ENCODE measurements at places on chromosomes 7 and 10.
A peak's percentile ranks its signal among the peaks of the same experiment; 100 is the strongest.

GRCh38 chr10:101609481-101609880 lies 21.4 kb downstream of the DPCD start:
- no peak for DNase-seq

- no peak for DNase-seq
Observed at GRCh38 chr7:29593459-29593858, 29.8 kb downstream of the PRR15 start.

GRCh38 chr10:29791773-29792172 lies 157.0 kb upstream of the SVIL start:
- DNase-seq: no peak

GRCh38 chr10:109889867-109890266 lies 33.4 kb downstream of the XPNPEP1 start:
- no peak for DNase-seq

DNA sequence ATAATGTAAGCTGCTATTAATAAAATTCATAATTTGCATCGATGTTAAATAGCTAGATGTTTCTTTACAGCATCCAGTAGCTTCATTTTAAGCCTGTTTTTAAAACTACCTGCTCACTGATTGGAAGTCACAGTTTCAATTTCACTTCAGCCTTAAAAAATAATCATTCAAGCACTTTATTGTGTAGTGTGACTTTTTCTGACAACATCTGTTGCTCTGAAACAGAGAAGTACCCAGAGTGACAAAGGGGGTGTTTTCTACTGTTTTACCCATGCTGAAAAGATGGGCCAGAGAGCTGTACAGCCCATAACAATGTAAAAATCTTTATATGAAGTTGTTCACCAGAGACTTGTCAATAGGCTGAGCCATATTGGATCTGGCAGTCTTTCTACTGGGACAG lies 437.2 kb downstream of the MDFIC start:
- no peak for DNase-seq

DNA sequence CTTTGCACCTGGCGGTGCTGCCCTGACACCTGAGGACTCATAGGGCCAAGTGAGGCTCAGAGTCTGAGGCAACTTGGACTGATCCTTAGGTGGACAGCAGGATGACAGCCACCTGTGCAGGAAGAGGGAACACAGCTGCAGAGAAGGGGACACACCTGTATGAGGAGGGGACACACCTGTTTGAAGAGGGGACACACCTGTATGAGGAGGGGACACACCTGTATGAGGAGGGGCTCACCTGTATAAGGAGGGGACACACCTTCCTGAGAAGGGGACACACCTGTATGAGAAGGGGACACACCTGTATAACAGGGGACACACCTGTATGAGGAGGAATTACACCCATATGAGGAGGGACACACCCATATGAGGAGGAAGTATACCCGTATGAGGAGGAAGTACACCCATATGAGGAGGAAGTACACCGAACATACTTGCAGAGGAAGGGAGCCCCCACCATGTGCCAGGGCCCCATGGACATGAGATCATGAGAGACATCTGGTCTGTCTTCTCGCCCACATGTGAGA lies 285.9 kb downstream of the ADARB2 start:
- DNase-seq: no peak

DNA sequence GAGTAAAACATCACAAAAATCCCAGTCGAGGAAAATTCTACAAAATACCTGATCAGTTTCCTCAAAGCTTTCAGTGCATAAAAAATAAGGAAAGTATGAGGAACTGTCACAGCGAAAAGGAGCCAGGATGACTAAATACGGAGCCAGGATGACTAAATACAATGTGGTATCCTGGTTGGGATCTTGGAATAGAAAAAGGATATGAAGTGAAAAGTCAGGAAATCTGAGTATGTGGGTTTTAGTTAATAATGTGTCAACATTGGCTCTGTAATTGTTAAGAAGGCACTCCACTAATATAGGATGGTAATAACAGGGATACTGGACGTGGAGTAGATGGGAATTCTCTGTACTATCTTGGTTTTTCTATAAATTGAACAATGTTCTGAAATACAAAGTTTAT lies 175.5 kb downstream of the SUGCT start:
- no peak for DNase-seq

- no peak for DNase-seq
Observed at GRCh38 chr10:112538168-112538567, 91.2 kb downstream of the VTI1A start.

DNA sequence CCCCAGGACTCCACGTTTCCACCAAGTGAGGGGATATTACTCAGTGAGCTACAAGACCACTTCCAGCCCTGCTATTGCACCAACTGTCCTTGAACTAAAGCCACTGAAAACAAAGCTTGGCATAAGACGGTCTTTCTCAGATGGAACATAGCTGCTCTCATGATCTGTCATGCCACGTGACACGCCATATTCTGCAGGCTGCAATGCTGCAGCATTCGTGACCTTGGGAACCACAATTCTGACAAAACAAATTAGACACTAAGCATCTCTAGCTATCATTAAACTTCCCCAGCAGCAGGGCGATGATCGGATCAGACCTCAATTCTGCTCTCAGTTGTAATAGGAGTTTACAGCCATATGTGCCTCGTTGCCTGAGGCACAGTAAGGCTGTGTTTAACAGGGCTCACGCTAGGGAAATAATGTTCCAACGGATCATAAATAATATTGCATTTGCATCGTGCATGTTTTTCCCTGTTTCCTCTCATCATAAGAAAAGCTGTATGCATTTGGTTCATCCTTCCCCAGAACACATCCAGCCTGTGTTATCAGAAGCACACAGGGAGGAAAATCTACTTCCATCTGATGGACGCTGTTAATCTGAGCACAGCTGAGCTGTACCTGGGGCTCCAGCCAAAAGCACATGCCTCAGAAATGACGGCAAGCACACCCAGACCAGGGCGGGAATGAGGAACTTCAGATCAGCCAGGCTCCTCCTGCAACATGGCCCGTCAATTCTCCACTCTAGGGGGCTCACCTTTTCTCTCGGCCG lies 38.6 kb upstream of the CNPY1 start:
- peak; percentile 70 for DNase-seq

- no peak for DNase-seq
Observed at GRCh38 chr7:22885797-22886261, 63.2 kb upstream of the TOMM7 start.

GRCh38 chr7:69510114-69510513 lies 88.2 kb upstream of the AUTS2 start:
- DNase-seq: peak; percentile 24

DNA sequence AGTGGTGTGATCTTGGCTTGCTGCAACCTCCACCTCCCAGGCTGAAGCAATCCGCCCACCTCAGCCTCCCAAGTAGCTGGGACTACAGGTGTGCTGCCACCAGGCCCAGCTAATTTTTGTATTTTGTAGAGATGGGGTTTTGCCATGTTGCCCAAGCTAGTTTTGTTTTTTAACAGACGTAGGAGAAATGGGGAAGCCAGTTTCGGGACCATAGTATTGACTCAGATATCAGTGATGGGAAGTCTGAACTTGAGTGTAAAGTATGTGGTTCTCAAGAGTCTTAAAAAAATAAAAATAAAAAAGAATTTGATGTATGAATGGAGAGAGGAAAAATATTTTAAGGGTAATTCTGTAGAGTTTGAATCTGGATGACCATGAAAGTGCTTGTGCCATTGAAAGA lies 34.2 kb downstream of the SP4 start:
- no peak for DNase-seq
